ENCODE measurements at places on chromosomes 12 and 14. TPM values are rescaled to one million over a fixed set of nuclear protein-coding genes. Genes with fewer than 3 reads are reported as not detected.

KLRD1 gene
- total RNA-seq = 1.2 TPM

OR10P1 gene
- total RNA-seq = not detected

OR10G3 gene
- total RNA-seq = not detected

ETFBKMT gene
- 6.4 TPM for total RNA-seq

IL22 gene
- not detected for total RNA-seq

BMP4 gene
- 73.5 TPM for total RNA-seq

KLRC3 gene
- total RNA-seq = 0.22 TPM

PCED1B gene
- 0.43 TPM for total RNA-seq

KIF21A gene
- total RNA-seq = 7.2 TPM

RASAL1 gene
- not detected for total RNA-seq

PRPH gene
- total RNA-seq = 1.5 TPM

RNASE3 gene
- not detected for total RNA-seq

NEMP1 gene
- 8.5 TPM for total RNA-seq

BCL7A gene
- total RNA-seq = 4.0 TPM

TMEM30B gene
- total RNA-seq = 12.4 TPM

ZFC3H1 gene
- 66.0 TPM for total RNA-seq

SVOP gene
- under 0.01 TPM for total RNA-seq

Data from articular chondrocyte of knee joint (primary cell).